ENCODE measurements at places on chromosomes 7 and 10.

DNA sequence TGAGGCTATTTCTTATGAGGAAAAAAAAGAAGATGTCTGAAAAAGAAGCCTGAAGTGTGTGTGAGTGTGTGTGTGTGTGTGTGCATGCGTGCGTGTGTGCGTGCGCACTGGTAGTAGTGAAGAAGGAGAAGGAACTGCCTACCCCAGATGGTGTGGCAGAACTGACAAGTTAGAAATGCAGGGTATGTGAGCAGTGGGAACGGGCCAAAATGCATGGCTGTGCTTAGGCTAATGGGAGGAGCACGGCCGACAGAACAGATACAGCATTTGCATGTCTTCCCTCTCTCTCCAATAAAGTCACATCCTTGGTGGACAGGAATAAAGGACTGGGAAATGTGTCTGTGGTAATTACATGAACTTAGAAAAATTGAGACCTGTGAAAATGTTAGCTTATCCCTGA, 94.3 kb downstream of the IDE start:
- no peak for DNase-seq

DNA sequence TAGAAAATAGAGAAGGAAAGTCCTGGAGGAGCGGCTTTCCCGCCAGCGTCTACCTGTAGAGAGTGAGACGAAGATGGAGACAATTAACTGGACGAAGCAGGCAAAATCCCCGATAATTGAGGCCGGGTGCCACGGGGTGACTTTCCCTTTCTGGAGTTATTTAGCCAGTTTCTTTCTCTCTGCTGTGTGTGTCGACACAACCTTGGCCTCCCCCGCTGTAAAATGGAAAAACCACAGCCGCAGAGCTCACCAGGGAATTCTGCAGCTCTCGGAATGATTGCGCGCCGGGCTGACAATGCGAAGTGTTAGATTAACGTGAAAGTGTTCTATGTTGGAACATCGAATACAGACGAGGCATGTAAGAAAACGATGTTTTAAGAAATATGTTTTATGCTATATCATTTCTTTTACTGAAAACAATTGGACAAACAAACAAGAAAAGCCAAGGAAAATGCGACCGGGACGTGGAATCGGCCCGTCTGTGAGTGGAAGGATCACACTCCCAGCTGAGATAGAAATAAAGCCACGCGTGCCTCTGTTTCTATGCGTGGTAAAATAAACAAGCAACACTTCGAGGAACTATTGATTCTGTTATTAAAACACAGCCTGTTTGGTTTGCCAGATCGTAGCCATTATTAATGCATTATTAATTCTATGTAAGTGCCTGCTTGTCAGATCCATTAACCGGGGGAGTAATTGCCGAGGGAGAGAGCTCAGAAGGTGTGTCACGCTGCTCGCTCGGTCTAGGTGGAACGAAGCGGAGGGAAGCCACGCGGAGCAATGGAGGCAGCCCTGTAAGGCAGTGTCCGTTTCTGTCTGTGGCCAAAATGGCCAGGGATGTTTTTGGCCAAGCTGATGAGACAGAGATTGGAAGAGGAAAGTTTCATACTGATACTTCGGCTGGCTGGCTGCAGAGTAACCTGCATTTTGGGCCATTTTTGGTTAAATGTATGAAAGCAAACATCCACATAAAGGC, 129.4 kb downstream of the DNAJB6 start:
- DNase-seq, result no peak

DNA sequence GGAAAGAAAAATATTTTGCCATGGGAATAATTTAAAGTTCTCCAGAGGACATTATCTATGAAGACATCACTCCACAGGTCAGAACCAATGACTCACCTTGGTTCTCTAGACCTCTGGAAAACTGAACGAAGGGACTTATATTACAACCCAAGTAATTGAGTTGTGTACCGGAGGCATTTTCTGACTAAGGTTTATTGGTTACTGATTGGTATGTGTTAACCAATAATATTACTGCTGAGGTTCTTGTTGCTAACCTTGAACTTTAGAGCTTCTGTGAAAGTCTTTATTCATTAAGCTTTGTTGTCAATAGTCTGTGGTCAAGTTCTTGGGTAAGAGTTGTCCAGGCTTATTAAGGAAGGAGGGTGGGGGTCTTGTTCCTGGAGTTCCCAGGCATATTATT, 78.1 kb upstream of the MTPN start:
- no peak for DNase-seq

DNA sequence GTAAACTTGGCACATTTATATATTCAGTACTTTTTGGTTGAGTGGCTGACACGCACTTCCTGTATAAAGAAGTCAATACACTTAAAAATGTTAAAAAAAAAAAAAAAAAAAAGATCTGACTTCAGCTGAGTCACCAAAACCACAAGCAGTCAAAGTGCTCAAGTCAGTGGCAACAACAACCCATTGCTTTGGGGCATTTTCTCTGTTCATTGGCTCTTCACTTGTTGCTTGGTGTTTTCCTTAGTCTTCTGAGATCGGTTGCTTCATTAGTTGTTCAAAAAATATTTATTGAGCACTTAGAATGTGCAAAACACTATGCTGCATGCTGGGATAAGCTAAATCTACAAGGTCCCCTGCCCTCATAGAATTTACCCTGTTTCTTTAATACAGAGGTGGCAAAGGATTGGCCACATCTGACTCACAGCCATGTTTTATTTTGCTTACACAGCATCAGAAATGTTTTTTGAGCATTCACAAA, 63.7 kb downstream of the ZNRF2 start:
- DNase-seq, result peak; percentile 89

- no peak for DNase-seq
These were observed 16.3 kb downstream of the CYTH3 start for GRCh38 chr7:6256109-6256483.

DNA sequence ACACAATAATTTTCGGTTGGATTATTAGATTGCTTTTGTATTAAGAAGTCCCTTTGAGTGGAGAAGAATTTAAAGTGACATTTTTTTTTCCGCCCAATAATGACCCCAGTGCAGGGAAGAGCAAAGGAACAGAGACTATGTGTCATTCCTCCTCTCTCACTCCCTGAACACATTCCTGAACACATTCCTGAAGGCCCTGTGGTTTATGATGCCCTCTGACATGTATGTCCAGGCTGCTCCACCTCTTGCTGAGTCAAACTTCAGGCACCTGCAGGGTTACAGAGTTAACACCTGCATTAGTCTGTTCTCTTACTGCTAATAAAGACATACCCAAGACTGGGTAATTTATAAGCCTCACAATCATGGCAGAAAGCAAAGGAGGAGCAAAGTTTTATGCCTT, 704.0 kb upstream of the LRRN3 start:
- peak; percentile 47 for DNase-seq

DNA sequence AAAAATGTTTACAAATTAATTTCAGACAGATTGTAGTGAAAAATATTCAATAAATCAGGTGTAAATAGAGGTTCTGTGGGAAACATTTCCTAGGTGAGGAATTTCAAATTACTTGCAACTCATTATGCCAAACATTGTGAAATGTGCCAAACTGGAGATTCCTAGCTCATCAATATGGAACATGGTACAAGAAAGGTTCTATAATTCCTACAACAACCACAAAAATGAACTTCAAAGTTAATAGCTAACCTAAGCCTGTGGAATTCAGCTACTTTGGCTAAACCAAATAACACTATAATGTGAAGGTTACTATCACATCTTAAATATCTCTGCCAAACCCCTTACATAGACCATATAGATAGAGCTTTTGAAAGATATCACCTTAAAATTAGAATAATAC, 223.3 kb upstream of the HGF start:
- no peak for DNase-seq

DNA sequence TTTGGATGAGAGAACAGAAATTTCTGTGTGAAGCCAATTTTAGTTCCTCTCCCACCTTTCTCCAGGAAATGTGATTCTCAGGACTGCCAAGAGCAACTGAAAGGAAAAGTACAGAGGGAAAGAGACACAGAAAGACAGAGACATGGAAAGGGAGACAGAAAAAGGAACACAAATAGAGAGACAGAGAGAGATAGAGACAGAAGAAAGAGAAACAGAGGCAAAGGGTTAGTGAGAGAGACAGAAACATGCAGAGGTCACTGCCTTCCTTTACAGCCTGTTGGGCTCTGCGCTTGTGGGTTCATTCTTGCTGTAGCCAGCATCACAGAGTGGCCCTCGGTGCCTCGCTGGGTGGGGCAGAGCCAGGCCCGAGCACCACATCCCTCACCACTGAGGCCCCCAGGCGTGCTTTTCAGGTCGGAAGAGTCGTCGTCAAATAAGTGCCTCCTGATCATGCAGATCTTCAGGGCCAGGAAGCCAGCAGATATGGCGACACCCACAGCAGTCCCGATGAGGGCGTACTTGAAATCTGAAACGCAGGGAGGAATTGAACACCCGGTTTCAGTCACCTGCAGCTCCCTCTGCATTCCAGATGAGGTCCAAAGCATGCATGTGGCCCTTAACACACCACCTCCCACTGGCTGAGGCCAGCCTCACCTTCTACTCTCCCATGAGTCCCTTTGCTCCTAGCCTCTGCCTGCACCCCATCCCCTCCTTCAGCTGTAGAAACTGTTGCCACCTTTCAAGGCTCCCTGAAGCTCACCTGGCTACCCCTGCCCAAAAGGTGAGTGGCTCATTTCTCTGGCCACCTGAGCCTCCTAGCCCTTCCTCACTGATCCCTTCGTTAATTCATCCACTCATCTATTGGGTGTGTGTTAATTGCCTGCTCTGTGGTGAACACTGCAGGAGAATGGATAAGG, 21.4 kb downstream of the TMEM273 start:
- DNase-seq, result no peak

All from fibroblast of skin of right biceps (primary cell).